Fibroblast of lung (primary cell): ENCODE measurements at places on chromosomes 7 and 10. TPM values are rescaled to one million over a fixed set of nuclear protein-coding genes. Genes with fewer than 3 reads are reported as not detected.
A peak's percentile ranks its signal among the peaks of the same experiment; 100 is the strongest.

DNA sequence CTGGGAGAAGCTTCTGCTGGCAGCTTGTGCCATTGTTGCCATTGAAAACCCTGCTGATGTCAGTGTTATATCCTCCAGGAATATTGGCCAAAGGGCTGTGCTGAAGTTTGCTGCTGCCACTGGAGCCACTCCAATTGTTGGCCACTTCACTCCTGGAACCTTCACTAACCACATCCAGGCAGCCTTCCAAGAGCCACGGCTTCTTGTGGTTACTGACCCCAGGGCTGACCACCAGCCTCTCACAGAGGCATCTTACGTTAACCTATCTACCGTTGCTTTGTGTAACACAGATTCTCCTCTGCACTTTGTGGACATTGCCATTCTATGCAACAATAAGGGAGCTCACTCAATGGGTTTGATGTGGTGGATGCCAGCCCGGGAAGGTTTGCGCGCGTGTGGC, 220.7 kb downstream of the ADK start:
- DNase-seq: peak; percentile 84

DNA sequence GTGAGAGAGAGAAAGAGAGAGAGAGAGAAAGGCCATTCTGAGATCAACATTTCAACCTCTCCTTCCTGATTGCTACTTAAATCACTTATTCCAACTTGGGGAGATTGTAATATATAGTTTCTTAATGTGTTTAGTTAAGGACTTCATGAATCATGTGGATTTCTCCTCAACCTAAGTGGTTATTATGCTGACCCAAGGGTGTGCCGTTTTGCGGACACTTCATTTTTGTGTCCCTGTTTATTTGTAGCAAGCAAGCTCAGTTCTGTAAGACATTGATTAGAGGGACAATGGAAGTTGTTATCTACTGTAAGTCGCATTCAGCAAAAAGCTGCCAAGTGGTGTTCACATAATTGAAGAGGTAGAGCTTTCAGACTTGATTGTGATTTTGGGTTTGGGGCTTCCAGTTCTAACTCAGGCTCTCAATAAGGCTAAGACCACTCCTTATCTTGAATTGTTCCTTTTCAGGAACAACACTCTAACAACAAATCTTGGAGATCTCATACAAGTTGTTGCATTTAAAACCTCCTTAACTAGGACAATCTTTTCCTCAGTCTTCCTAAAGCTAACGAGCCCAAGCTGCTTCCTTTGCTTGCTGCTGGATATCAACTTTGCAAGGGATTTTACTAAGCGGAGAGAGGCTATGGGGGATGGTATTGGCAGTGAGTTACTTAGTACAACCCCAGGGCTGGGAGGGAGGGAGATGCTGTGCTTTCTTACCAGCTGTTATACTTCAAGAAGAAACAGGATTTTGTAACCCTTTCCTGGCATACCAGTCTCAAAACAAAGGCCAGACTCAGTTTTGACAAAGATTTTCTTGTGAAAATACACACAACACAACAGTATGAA, 19.8 kb upstream of the COL1A2 start:
- peak; percentile 98 for DNase-seq

GDF2 gene
- not detected in 2 replicates for total RNA-seq

RSPH10B gene
- under 0.01 and 0.66 TPM in 2 replicates for total RNA-seq

DNA sequence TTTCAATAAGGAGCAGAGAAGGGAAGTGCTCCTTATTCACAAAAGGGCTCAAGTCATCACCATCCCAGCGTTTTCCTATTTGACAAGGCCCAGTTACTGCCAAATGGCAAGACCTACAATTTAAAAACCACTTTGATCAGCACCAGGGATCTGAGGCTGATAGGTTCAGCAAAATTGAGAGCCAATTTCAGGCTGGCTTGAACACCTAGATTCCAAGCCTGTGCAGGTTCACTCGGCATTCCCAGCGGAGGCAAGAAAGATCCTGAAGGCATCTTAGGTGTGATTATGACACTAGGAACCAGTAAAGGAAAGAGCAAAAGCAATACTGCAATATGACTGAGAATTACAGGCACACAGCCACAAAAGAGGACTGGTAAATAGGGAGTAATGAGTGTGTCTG, 441.4 kb downstream of the CALN1 start:
- DNase-seq: no peak

GRCh38 chr7:28263622-28264271, 83.2 kb upstream of the JAZF1 start:
- no peak for DNase-seq

GRM3 gene
- total RNA-seq: not detected in 2 replicates

DNA sequence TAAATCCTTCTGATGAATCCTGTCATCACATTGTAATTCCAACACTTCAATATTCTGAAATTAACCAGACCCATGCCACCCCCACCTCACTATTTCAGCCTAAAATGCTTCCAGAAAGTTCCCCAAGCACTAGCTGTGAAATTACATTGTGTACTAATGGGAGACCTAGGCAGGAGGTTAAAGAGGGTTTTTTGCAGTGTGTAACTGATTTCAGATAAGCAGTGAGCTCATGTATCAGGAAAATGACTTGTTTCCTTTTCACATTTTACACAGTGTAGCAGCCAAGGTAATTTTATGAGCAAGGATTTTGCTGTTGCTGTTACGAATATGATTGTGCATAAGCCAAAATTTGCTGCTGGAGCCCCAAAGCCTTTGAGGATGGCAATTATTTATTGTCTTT, 129.0 kb downstream of the INHBA start:
- DNase-seq: no peak

DNA sequence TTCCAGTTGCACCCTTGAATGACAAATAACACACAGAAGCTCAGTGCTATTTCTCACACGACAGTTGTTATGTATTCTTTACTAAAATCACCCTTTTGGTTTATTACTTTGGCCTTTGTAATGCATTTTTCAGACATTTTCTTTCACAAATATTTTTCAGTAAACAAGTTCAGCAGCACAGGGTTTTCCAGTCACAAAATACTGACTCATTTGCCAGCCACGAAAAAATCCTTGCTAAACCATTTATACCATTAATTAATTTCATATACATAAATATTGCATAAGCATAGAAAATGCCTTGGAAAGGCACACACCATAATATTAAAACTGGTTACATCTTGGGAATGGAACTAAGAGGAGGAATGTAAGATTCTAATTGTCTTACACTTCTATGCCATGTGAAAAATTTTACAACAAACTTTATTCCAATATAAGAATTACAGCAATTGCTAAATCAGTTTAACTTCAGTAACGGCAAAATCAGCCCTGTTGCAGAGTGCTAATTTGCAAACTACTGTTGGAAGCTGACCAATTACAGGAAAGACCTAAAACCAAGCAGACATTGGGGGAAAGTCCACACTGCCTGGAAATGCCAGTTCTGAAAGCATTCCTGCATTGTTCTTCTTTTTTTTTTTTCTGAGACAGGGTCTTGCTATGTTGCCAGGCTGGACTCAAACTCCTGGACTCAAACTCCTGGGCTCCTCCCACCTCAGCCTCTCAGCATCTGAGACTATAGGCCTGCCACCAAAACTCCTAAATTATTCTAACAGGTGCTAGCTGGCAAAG, 31.6 kb upstream of the PBLD start:
- no peak for DNase-seq
